Activated CD8-positive, alpha-beta memory T cell treated with anti-CD3 and anti-CD28 coated beads for 1 hour (primary cell): ENCODE measurements at places on chromosomes 2 and 18.

DNA sequence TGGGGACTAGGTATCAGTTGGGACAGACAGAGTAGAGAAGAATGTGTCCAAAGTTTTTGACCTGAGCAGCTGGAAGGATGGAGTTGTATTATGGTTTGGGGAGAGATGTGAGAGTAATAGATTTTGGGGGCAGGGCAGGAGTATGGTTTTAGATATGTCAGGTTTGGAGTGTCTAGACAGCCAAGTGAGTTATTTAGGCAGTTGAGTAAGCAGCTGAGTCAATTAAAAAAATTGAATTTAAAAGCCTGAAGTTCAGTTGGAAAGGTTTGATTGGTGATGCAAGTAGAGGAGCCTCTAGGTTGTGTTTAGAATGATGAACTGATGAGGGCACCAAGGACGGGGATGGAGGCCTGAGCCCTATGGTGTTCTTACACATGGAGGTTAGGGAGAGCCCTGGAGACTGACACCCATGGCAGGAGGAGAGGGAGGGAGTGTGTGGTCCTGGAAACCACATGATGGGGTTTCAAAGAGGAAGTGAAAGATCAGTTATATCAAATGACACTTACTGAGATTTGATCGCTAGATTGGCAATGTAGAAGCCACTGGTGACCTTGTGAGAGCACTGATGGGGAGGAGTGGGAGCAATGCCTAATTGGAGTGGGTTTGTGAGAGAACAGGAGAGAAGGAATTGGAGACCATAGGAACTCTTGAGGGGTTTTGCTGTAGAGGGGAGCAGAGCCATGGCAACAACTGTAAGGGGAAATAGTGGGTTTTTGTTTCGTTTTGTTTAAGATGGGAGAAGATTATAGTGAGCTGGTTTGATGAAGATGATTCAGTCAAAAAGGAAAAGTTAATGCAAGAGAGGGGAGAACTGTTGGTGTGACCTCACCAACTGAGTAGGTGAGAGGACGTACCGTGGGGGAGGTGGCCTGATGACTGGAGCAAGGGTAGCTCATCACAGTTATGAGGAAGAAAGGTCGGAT lies 10.3 kb downstream of the ITGA6 start:
- DNase-seq = no peak

DNA sequence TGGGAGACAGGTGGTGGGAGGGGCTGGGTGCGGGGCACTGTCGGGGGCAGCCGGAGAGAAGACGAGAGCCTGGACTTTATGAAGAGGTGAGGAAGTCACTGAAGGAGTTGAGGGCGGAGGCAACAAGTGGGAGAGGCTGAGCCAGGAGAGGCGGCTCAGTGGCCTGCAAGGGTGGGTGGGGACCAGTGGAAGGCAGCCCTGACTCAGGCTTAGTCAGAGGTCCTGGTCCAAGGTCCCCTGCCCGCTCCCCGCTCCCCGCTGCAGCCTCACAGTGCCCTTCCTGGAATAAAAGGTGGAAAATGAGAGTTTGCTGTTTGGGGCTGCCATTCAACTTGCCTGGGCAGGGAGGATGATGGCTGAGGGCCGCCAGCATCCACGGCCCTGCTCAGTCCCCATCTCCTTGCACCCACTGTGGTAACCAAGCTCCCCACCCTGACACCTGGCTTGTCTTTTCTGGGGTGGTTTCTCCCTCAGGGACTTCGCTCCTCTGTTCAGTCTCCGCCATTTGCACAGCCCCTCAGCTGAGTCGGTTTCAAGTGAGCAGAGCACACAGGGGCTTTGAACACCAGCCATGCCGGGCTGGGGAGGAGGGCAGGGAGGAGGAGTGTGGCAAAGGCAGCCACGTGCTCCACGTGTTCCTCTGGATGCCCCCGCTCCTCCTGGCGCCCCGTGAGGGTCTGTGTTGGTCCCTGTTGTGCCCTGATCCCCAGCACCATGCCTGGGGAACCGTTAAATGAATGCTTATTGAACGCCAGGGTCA lies 13.7 kb upstream of the RALB start:
- DNase-seq = no peak

GRCh38 chr2:118969734-118970395 lies 27.9 kb downstream of the MARCO start:
- no peak for DNase-seq

GRCh38 chr2:217035967-217036366 lies 176.1 kb upstream of the TNP1 start:
- DNase-seq = no peak

GRCh38 chr2:18441583-18441982 lies 118.9 kb downstream of the RDH14 start:
- DNase-seq = no peak

DNA sequence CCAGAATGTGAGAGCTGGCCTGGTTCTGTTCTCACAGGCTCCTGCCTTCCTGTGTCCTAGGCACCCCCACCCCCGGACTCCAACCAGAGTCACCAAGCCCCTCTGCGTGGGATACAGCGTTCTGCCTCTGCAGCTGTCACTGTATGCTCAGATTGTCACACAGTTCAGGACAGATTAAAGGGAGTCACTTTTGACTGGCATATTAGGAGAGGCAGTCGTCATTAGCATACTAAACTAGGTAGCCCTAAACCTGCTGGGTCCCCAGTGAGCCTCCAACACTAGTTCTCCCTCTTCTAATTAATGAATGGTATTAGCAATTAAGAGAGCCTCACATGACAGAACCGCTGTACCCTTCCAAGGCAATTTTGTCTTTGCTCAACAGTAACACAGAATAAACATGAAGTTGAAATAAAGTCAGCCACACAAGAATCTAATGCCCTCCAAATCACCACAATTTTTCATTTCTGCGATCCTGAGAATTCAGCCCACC lies 340.2 kb downstream of the CMPK2 start:
- DNase-seq = no peak

GRCh38 chr2:152418688-152419087 lies 83.7 kb downstream of the FMNL2 start:
- no peak for DNase-seq

DNA sequence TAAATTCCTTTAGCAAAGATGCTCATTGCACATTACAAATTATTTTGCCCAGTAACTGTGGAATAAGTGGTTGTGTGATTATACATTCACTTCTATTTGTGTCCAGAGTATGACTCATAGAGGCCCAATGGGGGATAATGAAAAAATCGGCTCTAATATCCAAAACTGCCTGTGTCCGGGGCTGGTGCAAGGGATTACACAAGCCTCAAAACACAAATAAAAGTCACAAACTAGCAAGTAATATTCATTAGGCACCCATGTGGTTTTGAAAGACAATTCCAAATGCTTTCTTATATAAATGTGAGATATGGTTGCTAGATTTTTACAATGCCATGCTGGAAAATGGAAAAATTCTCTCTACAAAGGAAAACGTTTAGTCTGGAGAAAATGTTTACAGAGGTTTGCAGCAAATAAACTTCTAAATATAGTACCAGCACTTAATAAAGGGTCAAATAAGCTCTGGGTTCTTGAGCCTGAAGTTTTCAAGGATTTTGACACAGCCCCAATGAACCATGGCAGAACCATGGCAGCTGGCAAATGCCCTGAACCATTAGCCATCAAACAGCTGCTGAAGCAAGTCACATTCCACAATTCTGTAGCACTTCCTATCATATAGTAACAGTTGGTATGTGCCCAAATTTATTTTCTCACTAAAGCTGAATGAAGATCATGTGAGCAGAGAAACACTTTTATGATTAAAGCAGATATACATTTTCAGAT lies 40.5 kb downstream of the IRS1 start:
- no peak for DNase-seq

- DNase-seq = no peak
These were observed 108.1 kb downstream of the PRPF40A start for GRCh38 chr2:152609154-152609553.

- DNase-seq = no peak
These were observed 38.8 kb downstream of the PRKCE start for GRCh38 chr2:45690231-45690630.

DNA sequence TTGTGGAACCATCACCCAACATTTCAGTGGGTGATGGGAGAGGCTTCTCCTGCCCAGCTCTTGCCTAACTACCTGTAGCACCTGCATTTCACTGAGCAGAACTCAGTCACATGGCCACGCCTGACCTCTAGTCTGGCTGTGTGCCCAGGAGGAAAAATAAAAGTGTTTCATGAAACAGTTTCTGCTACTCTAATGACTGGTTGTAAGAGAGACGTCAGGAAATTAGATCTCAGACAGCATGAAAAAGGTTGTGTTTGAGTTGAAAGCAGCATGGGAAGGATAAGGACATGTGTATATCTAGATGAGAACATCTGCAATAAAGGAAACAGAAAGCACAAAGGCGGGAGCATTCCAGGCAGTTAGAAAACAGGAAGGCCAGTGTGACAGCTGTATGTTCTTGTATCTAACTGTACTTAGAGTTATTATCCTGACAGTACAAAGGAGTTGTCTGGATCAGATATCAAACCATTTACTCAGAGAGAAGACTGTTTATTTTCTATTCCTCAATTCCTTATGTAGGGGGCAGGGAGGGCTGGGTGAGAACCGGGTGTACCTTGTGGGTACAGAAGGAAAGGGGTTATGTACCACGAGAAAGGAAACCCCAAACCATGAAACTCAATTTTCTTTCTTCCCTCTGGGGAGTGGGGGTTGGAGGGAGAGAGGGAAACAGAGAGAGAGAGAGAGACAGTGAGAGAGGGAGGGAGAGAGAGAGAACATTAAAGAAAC lies 307.4 kb upstream of the VWC2L start:
- no peak for DNase-seq

GRCh38 chr2:237309011-237309410 lies 105.0 kb downstream of the COL6A3 start:
- DNase-seq = no peak

DNA sequence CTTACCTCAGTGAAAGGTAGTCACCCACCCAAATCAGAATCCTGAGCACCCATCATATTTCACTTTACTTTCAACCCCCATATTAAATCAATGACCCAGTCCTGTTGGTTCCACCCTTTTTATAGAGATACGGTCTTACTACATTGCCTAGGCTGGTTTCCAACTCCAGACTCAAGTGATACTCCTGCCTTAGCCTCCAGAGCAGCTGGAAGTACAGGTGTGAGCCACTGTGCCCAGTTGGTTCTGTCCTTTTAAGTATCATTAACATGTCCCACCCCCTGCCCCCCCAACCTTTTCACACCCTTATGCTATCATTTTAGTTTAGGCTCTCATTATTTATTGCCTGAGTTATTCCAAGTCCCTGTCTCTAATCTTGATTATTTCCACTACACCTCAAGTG lies 28.7 kb downstream of the MSH6 start:
- DNase-seq = no peak

DNA sequence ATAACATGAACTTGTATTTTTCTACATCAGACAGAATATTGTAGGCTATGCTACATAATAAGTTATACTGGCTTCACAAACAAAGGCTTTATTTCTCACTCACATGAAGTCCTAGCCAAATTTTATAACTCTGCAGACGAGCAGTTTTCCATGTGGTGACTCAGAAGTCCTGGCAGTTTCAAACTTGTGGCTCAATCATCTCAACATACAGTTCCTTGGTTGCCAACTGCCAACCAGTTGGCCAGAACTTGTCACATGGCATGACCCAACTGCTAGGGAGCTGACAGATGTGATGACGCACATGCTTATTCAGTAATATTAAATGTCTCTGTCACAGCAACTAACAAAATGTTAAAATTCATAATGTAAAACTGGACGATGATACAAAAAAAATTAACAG lies 63.8 kb upstream of the ZC3H15 start:
- no peak for DNase-seq

- no peak for DNase-seq
These were observed 107.3 kb downstream of the MTCL1 start for GRCh38 chr18:8812631-8813030.

DNA sequence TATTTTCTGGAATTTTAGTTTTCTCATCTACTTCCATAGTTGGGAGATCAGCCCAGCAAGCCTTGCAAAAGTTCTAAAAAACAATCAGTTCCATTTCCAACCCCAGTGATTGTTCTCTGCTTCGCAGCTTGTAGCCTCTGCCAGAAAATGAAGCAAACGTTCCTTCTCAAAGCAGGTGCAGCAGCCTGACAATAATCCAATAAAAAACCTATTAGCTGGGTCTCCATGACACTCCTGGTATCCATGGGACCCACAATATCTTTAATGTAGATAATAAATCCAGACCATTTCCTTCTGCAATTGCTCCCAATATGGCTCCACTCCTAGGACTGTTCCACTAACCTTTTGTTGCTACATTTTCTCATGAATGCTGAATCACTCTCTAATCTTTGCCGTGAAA lies 140.8 kb upstream of the SETBP1 start:
- DNase-seq = no peak

GRCh38 chr2:118223992-118224894 lies 136.0 kb downstream of the INSIG2 start:
- no peak for DNase-seq

DNA sequence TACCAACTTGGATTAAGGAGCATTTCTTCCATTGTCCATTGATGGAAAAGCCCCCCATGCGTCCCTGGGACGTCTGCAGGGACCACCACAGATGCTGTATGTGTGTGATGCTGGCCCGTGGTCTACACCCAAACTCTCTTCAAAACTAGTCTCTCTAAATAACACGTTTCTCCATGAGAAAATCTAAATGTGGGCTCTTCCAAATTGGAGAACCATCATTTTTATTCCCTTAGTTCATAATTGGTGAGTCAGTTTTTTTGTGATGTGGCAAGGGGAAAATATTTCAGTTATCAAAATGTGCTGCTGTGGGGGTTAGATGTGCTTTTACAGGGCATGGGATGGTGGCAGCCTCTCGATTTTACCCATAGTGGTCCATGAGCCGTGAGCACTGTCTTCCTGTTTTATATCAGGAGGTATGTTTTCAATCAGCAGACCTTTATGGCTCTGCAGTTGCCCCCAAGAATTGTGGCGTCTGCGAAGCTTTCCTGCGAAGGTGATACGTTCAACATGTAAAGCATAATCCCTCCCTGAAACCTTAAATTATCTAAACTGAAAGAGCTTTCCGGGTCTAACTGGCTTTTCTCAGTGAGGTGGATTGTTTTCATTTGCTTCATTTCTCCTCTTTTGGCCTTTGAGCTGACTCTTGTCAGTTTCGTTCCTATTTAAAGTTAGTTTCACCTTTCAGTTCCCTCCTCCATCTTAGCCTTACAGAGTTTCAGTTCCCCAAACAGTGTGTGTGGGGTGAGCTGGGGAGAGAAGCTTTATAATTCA lies 78.4 kb downstream of the SETBP1 start:
- DNase-seq = no peak

DNA sequence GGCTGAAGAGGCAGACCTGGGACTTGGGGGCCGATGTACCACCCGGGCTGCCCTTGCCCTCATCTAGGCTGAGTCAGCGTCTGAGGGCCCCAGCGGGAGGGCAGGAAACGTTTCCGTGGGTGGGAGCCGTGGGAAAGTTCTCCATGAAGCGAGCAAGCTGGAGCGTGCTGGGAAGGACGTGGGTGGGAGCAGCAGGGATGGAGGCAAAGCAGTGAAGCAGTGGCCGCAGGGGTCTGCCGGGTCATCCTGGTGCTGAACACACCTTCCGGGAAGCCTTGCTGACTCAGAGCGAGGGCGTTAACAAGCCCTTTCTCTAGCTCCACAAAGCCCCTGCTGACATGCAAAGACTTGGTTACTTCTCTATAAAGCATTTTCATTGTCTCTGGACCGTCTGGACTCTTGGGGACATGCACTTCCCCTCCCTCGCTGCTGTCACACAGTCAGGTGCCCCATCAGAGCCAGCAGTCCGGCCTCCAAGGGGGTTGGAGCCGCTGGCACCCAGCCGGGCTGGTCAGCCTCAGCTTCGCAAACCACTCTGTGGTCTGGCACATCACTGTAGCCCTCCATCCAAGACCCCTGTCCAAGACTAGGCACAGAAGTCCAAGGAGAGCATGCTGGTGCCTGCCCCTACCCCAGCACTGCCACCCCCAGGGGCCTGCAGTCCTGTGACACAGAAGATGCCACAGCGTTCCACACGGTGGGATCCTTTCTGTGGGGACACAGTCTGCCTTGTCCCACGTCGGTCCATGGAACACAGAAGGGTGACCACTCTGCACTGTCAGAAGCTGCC lies 115.1 kb upstream of the GPC1 start:
- DNase-seq = no peak
